ENCODE measurements at places on chromosomes 4 and X.
A peak's percentile ranks its signal among the peaks of the same experiment; 100 is the strongest.

DNA sequence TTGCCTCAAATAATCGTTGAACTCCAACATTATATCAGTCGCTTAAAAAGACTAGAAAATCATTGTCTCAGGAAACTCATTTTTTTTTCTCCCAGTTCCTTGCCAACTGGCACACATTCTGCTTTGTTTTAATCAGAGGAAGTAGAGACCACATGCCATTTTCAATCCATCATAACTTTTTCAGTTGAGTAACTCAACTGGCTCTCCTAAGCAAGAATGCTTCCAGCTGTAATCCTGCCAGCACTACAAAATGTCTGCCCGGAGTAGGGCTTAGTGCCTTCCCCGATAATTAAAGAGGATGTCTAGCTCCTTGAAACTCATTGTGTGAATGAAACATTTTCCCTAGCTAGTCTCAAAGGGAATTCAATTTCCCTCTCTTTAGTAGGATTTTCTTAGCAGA, 33.0 kb downstream of the FREM3 start:
- DNase-seq = peak; percentile 39

DNA sequence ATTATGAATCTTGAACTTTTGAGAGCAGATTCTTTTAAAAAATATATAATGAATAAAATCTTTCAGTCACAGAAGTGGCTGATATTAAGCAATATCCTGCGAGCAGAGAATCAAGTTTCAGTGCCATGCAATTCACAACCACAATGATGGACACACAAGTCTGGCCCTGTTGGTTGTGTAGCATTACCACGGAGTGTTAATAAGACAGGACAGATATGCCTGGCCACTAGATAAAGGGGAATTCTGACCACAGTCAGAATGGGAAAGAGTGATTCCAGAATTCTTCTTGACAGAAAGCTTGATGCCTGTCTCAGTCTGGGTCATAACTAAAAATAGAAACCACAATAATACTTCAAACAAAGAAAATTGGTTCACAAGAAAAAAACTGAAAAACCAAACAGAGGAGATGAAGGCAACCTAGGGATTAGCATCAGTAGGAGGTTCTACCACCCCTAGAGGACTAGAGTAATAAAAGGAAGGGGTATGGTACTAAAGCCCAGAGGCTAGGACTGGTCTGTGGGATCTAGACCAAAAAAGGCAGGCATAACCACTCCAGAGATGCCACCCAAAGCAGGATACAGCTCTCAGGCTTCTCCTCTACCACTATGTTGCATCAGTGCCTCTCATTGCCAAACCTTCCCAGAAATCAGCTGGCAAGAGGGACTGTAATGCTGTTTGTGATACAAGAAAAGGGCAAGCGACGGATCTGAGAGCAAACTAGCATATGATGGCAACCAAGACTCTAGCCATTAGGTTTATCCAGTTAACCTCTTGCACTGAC, 59.0 kb downstream of the RNF150 start:
- no peak for DNase-seq

DNA sequence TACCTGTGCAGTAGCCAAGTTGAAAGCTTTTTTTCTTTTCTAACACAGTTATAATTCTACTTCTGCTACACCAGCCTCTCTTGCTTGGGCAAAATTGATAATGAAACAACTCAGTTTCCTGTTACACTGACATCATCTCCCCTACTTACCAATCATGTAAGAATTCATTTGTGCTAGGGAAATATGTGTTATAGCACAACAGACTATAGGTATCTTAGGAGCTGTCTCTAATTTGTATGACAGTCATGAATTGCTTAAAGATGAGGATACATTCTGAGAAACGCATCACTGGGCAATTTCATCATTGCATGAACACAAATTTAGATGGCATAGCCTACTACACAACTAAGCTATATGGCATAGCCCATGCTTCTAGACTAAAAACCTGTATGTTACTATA, 246.3 kb upstream of the ANKRD50 start:
- no peak for DNase-seq

GRCh38 chr4:158933236-158933635, 164.4 kb downstream of the FNIP2 start:
- DNase-seq = no peak

GRCh38 chr4:43379016-43379415, 486.5 kb downstream of the GRXCR1 start:
- DNase-seq = no peak

DNA sequence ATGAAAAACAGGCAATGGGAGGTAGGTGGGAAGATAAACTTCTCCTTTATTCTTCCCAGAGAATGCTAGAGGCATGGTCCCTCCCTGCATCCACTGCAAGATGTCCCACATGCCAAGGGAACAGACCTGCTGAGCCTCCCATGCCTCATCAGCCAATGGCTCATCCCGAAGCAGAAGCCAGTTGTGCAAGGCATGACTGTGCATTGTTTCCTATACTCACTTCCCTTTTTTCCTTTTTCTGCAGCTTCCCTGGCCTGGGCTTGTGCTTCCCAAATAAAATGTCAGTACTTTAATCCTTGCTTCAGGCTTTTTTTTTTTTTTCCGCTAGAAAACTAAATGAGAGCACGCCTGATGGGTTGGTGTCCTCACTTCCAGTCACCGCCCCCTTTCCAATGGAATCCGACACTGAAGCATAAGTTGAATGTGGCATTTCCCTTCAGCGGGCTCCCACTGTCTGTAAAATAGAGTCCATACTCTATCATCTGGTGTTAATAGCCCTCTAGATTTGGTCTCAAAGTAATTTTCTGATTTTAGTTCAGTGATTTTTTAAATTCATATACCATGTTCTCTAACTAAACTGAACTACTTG, 239.0 kb upstream of the JADE1 start:
- DNase-seq = peak; percentile 32

DNA sequence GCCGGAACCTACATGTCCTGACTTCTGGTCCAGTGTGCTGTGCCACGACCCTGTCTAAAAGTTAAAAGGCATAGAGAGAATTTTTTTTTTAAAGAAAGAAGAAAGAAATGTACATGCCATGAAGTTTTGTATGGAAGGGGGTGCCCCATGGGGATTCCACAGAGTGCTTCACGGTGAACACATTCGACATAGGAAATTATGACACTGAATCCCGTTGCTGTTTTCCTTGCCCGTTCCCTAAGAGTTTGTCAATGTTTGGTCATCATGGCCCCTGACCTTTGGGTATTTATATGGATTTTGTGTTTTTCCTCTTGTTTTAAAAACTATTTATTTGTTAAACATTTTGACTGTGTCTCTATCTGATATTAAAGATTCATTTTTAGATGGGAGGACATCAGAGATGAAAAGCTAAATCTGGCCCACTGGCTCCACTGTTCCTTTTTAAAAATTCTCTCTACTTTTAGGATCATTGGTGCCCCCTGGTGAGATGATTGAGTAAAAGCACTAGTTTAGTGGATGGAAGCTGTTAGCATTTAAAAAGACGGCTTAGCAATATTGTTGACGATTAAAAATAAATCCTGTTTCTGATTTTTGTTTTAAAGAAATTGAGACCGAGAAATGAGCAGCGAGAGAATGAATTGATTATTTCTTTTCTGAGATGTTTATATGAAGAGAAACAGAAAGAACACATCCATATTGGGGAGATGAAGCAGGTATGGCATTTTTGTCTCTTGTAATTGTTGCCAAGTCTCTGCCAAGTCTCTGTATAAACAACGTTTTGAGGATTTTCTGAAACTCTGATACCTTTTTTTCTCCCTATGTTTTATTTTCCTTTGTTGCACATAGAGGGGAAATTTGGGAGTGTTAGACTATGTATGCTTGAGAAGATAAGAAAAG, 75.0 kb downstream of the PTTG2 start:
- DNase-seq = peak; percentile 88

DNA sequence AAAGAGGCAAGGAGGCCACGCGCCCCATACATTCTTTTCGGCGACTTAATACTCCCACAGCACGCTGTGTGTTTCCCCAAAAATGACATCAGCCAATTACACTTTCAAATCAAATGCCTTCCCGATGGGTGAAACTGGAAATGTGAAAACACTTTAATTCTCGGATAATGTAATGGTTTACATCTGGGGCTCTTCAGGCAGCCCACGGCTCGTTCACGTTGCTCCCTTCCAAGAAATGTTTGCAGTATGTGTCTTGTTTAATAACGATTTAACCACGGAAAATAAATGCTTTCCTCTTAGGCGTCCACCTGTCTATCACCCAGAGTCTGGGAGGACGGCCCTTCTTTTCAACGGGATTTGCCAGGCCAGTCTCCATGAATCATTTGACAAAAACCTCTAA, 272.5 kb downstream of the SHOX start:
- DNase-seq = no peak

DNA sequence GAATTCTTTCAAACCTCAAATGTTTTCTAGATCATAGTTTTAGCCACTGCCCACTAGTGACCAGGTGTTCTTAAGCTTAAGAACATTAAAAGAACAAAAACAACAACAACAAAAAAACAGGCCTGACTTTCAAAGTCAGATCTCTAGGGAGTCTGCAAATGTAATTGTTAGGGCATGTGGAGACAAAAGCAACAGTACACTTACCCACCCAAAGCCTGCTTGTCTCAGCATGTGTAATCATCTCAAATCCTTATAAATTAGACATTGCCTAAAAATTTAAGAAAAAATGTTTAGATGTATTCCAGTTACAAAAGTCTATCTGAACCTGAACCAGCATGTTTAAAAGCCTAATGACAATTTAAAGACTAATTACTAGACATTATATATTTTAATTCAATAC, 79.9 kb downstream of the SLC7A11 start:
- no peak for DNase-seq

- DNase-seq = no peak
These were observed 334.2 kb downstream of the FSTL5 start for GRCh38 chr4:161829591-161829990.

DNA sequence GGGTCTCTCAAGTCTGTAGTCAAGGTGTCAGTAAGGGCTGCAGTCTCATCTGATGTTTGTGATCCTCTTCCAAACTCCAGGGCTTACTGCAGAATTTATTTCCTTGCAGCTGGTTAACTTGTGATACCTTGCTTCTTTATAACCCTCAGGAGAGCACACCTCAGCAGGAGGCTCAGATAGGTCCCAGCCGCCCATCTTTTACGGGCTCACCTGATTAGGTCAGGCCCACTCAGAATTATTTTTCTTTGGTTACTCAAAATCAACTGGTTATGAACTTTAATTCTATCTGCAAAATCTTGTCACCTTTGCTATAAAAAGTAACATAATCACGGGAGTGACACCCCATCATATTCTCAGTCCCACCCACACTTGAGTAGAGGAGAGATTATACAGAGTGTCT, 99.9 kb upstream of the BEND4 start:
- DNase-seq = no peak

DNA sequence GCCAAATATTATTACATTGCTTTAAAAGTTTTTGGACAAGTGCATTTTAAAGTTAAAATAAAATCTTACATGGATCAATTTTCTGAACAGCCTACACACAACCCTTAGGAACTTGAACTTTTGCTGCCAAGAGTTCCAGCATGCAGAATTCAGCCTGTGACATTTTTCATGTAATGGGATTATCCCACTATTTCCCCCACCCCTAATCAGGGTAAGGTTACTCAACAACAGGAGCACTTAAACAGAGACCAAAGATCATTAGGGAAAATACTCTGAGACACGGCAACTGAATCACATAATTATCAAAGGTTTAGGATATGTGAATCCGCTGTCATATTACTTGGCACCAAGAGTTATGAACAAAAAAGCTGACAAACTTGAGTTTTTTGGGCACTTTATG, 47.2 kb downstream of the IQCM start:
- DNase-seq = no peak

DNA sequence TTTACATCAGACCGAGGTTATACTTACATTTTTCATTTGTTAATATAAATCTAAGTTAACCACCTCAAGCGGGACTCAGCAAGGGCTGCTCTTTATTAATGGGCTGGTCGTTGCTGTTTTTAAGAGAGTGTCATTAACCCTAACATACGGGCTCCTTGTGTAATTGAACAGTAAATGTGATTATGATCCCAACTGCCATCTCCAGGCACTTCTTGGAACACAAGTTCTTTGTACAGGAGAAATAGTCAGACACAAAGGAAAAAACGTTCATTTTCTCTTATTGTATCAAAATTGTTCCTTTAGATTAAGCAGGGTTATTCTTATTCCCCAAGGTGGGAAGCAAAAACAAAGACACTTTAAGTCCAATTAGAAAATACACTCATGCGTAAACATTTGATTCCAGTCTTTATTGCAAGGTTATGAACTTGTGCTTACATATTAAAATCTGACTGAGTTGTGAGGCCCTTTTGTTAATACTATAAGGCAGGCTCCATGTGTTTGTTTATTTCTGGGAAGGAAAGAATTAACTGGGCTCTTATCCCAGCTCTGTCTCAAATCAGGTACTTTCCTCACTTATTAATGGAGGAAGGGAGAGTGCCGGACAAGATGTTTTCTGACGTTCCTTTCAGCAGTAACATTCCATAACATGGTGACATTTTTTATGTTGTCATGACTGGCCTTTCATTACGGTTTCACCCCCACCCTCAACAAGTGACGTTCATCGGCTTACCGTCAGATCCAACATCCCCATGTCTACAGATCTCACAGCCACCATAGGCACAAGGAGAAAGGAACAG, 95.9 kb downstream of the RASL11B start:
- no peak for DNase-seq

DNA sequence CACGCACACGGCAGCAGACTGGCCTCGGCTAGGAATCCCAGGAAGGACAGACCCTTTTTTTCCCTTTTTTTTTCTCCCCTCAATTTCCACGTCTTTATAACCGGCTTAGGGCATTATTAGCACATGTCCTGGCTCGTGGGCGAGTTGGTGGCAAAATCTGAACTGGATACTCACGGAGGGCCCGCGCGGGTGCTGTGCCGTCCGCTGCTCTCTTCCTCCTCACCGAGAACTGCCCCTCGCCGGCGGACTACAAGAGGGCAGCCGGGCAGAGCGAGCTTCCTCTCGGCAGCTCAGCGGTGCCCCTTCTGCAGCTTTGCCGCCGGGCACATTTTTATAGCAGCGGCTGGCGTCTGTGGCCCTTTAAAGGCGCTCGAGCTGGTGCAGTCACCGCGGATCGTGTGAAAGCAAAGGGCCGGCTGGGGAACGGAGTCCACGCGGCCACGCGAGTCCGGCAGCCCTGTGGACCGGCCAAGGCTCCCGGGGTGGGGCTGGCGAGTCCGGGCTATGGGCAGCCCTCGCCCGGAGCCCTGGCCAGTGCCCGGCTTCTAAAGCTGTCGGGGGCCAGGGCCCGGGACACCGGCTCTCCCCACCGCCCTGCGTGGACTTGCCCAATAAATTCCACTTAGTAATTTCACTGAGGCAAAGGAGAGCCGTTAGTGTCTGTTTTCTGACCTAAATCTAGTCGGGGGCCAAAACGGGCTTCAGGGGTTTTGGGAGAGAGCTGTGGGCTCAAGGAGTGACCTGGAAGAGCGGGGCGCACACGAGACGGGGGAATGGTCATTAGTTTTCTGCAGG, 1.3 kb upstream of the CITED1 start:
- peak; percentile 82 for DNase-seq

- DNase-seq = no peak
These were observed 85.1 kb downstream of the FAM53A start for GRCh38 chr4:1599026-1599481.

DNA sequence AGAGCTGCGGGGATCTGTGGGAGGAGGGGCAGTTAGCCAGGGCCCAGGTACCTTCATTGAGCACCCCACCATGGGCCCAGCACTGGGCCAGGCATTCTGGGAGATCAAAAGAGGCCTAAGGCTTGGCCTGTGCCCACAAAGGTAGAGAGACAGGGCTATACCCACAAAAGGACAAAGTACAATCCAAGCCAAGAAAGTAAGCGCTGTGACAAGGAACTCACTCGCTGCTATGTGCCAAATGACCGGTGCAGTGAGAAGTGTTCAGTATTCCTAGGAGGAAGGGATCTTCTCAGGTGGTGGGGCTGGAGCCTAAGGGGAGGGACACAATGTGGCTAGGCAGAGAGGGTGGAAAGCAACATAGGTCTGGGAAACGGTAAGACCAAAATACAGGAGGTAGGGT, 8.8 kb upstream of the FRMPD3 start:
- no peak for DNase-seq

Measured in hematopoietic multipotent progenitor cell treated with erythropoietin and hydrocortisone succinate and interleukin-3 and kit ligand, for 4 days (in vitro differentiated cells).